ENCODE measurements at places on chromosomes 6 and 20. TPM values are rescaled to one million over a fixed set of nuclear protein-coding genes. Genes with fewer than 3 reads are reported as not detected.

SLC35B3 gene
- 3.1 TPM for total RNA-seq

COL9A1 gene
- not detected for total RNA-seq

SAMD5 gene
- 0.20 TPM for total RNA-seq

SSTR4 gene
- not detected for total RNA-seq

B4GALT5 gene
- total RNA-seq, result 109 TPM

SNAI1 gene
- 3.0 TPM for total RNA-seq

LRFN2 gene
- total RNA-seq, result not detected

DNA sequence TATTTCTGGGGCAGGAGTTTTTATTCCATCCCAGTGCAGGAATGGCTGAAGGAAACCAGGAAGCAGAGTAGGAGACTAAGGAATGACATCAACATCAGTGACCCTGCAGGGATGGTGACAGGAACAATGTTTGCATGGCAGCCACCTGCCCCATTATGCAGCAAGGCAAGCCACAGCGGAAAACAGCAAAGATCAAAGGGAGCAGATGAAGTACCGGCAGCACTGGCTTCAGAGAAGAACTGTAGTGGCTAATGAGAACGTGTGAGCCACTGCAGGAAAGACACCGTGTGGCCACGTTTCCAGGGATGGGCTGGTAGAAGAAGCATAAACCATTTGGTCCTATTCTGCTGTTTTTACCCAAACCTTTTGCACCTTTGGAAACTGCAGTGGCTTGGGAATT, 52.9 kb upstream of the TAB2 start:
- H3K36me3 ChIP-seq, result no peaks in the 10 kb centered on the region
- no peak for DNase-seq
- H3K4me1 ChIP-seq, result peaks cover 6% of the 10 kb centered on the region
- H3K27me3 ChIP-seq, result no peaks in the 10 kb centered on the region
- no peak overlapping the region for H3K4me3 ChIP-seq

DNA sequence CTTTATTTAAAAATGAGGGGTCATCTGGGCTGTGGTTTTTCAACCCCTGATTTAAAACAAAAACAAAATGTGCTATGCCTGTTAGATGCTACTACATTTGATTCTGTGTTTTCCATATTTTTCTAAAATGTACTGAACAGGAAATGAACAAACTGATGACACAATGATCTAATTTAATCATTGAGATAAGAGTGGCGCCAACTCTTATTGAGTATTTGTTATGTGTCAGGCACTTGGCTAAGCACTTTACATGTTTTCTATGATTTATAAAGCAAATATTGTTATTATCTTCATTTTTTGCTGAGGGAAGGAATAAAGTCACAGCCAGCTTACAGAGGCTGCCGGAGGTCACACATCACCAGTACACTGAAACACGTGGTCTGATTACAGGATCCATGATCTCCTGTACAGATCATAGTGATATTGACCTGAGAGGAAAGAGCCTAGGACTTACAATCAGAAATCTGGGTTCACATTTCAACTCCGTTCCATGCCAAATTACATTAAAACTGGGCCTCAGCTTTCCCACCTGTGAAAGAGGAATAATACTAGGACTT, 166.7 kb downstream of the ESR1 start:
- H3K27me3 ChIP-seq, result no peaks in the 10 kb centered on the region
- H3K4me3 ChIP-seq, result no peak overlapping the region
- no peak overlapping the region for H3K27ac ChIP-seq
- H3K36me3 ChIP-seq, result no peaks in the 10 kb centered on the region
- peaks cover 17% of the 10 kb centered on the region for H3K4me1 ChIP-seq

- H3K27ac ChIP-seq, result no peak overlapping the region
- no peak overlapping the region for H3K4me3 ChIP-seq
- DNase-seq, result no peak
- H3K27me3 ChIP-seq, result no peaks in the 10 kb centered on the region
Measured at GRCh38 chr6:52532457-52532856, 44.4 kb downstream of the TRAM2 start.

- no peak overlapping the region for H3K27ac ChIP-seq
- no peak for DNase-seq
- H3K27me3 ChIP-seq, result no peaks in the 10 kb centered on the region
- no peaks in the 10 kb centered on the region for H3K4me1 ChIP-seq
- H3K36me3 ChIP-seq, result no peaks in the 10 kb centered on the region
Measured at GRCh38 chr6:52647199-52647598, 23.7 kb upstream of the TMEM14A start.

DNA sequence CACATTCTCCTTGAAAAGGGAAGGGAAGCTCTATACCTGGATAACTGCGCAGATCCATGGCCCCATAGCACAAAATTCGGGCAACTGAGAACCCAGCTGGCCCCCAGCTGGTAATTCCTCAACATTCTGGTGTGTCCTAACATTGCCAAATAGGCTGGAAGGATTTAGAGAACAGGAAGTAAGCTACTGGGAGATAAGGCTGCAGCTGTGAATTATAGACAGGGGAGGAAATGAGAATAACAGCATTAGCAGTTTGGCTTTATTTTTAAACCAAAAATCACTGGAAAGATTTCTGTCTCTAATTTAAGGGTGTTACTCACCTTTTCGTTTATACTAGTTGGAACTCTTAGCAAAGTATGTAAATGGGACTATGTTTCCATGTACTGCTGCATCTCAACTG, 97.2 kb downstream of the TULP4 start:
- peaks cover 17% of the 10 kb centered on the region for H3K4me1 ChIP-seq
- H3K36me3 ChIP-seq, result no peaks in the 10 kb centered on the region
- DNase-seq, result no peak
- H3K4me3 ChIP-seq, result no peak overlapping the region
- H3K27ac ChIP-seq, result no peak overlapping the region

DNA sequence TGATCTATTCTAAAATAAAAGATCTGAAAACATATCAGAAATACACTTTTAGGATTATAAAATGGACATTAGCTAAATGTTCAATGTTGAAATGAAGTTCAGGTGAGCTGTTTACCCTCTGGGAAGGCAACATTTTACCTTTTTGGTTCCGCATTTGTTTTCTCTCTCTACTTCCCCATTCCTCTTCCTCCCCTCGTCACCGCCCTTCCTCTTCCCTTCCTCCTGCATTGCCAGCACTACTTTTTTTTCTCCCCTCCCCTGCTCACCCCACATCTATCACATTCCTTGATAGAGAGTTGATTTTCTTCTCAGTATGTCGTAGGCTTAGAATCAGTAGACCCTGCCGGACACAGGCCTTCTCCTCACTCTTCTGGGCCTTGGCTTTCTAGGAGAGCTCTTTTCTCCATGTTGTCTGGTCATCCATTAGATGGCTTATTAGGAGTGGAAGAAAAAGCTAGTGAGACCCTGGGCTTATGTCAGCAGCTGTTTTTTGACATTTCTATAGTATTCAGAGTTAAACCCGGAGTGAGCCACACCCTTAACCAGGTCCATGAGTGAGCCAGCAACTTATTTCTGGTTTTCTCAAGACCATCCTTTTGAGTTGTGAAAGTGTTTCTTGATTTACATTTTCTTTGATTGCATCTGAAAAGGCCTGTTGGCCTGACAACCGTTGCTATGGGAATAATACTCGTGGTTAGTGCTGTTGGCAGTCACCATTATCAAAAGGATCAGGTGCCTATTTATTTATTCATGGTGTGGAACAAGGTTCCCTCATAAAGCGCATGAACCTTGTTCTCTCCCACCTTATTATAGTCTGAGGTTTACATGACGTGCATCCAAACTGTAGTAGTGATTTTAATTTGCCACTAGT, 90.9 kb downstream of the DTD1 start:
- no peak for DNase-seq
- no peak overlapping the region for H3K4me3 ChIP-seq
- H3K27ac ChIP-seq, result no peak overlapping the region
- no peaks in the 10 kb centered on the region for H3K27me3 ChIP-seq

GRCh38 chr6:130143709-130144108, 79.0 kb downstream of the SAMD3 start:
- no peaks in the 10 kb centered on the region for H3K27me3 ChIP-seq
- no peak overlapping the region for H3K27ac ChIP-seq
- no peaks in the 10 kb centered on the region for H3K4me1 ChIP-seq
- no peak overlapping the region for H3K4me3 ChIP-seq
- DNase-seq, result no peak
- H3K36me3 ChIP-seq, result no peaks in the 10 kb centered on the region

GRCh38 chr6:18327626-18328025, 59.5 kb upstream of the RNF144B start:
- DNase-seq, result no peak
- no peak overlapping the region for H3K4me3 ChIP-seq
- H3K27me3 ChIP-seq, result no peaks in the 10 kb centered on the region
- peaks cover 36% of the 10 kb centered on the region for H3K4me1 ChIP-seq
- no peaks in the 10 kb centered on the region for H3K36me3 ChIP-seq

- no peaks in the 10 kb centered on the region for H3K4me1 ChIP-seq
- no peak overlapping the region for H3K4me3 ChIP-seq
- H3K36me3 ChIP-seq, result no peaks in the 10 kb centered on the region
- DNase-seq, result no peak
Measured at GRCh38 chr20:62104234-62104789, 18.0 kb upstream of the LSM14B start.

GRCh38 chr6:148417045-148417444, 74.4 kb downstream of the SASH1 start:
- no peak for DNase-seq
- H3K27me3 ChIP-seq, result no peaks in the 10 kb centered on the region
- no peak overlapping the region for H3K4me3 ChIP-seq
- no peaks in the 10 kb centered on the region for H3K4me1 ChIP-seq
- H3K27ac ChIP-seq, result no peak overlapping the region

DNA sequence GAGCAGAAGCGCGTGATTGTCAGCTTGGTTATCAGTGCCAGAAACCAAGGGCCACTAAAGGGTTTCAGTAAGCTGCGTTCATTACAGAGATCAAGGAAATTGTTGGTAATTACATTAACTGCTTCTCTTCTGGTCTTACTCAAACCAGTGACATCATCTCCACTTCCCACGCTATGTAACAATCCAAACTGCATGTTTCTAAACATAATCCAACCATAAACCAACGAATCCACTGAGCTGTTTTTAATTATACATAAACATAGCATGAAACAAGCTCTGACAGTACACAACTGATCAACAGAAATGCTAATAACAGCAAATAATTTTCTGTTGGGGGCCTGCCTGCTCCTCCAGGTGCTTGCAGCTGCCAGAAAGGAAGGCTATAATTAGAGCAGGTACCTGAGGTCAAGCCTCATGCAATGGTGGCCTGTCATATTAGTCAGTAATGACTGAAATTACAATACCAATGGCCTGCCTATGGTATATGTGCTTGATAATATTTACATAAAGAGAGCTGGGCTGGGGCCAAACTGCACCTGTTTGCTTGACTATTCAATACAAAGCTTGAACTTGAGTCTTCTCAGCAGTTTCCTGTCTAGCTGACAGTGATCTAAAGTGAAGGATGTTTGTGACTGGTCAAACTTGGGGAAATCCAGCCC, 40.1 kb downstream of the ILRUN start:
- no peak for DNase-seq
- peak overlapping the region; percentile 61 for H3K4me3 ChIP-seq
- peaks cover 52% of the 10 kb centered on the region for H3K4me1 ChIP-seq

- H3K4me3 ChIP-seq, result no peak overlapping the region
- no peaks in the 10 kb centered on the region for H3K36me3 ChIP-seq
- H3K27me3 ChIP-seq, result no peaks in the 10 kb centered on the region
- no peak for DNase-seq
- no peak overlapping the region for H3K27ac ChIP-seq
Measured at GRCh38 chr6:37150314-37150713, 19.6 kb upstream of the PIM1 start.

- H3K36me3 ChIP-seq, result no peaks in the 10 kb centered on the region
- no peaks in the 10 kb centered on the region for H3K4me1 ChIP-seq
- DNase-seq, result no peak
- H3K27ac ChIP-seq, result no peak overlapping the region
- H3K27me3 ChIP-seq, result no peaks in the 10 kb centered on the region
Measured at GRCh38 chr6:119467488-119468081, 118.0 kb upstream of the MAN1A1 start.

DNA sequence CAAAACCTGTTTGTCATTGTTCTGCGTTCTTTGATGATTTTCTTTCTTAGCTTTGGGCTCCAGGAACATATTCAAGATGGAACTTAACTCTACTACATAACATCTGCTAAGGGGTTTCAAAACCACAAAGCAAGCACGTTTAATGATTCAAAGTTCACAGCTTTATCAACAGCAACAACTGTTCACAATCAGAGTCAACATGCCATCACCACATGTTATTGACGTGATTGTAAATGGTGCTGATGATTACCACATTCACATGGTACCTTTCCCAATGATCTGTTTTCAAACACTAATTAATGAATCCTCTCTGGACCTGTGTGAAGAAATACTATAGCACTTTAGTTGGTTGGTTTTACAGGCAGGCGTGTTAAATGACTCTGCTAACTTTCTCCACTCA, 180.6 kb upstream of the CEP162 start:
- H3K27ac ChIP-seq, result no peak overlapping the region
- no peaks in the 10 kb centered on the region for H3K36me3 ChIP-seq
- no peaks in the 10 kb centered on the region for H3K27me3 ChIP-seq
- H3K4me3 ChIP-seq, result no peak overlapping the region

Data from psoas muscle (tissue), 8 donors.